ENCODE measurements at places on chromosomes 11 and 22.

- DNase-seq, result no peak
Measured at GRCh38 chr11:39365809-39366436, 2093.5 kb downstream of the LRRC4C start.

GRCh38 chr11:47514825-47515647 lies 37.9 kb downstream of the CELF1 start:
- peak; percentile 12 for DNase-seq

- DNase-seq, result peak; percentile 17
Measured at GRCh38 chr22:42613872-42614301, 796 bp downstream of the POLDIP3 start.

DNA sequence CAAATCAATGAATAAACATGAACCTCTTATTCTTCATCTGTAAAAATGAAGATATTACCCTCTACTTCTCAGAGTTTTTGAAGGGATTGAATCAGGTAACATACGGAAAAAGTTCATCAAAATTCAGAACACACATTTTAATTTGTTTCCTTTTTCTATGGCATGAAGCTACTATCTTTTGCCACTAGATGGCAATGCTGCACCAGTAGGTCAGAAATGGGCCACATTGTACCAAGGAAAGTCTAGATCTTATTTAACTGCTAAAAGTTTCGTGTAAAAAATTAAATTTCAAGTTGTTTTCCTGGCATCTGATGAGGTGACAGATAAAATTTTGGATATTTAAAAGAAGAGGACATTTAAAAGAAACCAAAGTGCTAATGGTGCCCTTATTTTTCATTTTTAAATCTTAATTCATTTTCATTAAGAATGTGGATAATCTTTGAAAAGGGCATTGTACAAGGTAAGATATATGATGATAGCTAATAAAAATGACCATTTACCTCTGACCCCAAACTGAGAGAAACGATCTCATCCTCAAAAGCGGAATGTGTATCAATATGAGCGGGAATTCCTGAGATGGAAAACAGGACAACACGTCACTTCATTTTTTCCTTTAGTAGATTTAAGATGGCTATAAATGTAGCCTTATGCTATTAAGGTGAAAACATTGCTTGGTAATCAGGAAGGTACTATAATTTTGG lies 16.1 kb downstream of the ALKBH8 start:
- DNase-seq, result no peak
